ENCODE measurements at places on chromosomes 12 and 14.

- H3K27me3 ChIP-seq, result no peaks in the 10 kb centered on the region
- no peak for DNase-seq
- H3K4me1 ChIP-seq, result no peaks in the 10 kb centered on the region
- no peak overlapping the region for H3K27ac ChIP-seq
Measured at GRCh38 chr14:55938249-55938791, 179.9 kb upstream of the PELI2 start.

GRCh38 chr12:90622431-90622830, 332.5 kb downstream of the CCER1 start:
- H3K36me3 ChIP-seq, result no peaks in the 10 kb centered on the region
- no peak for DNase-seq
- no peaks in the 10 kb centered on the region for H3K4me1 ChIP-seq
- no peak overlapping the region for H3K27ac ChIP-seq

- no peaks in the 10 kb centered on the region for H3K4me1 ChIP-seq
- no peak for DNase-seq
- H3K4me3 ChIP-seq, result no peak overlapping the region
- no peaks in the 10 kb centered on the region for H3K27me3 ChIP-seq
- no peak overlapping the region for H3K27ac ChIP-seq
- no peaks in the 10 kb centered on the region for H3K36me3 ChIP-seq
Measured at GRCh38 chr12:59118356-59118755, 198.1 kb upstream of the LRIG3 start.

- H3K27ac ChIP-seq, result peak overlapping the region; percentile 70
- H3K4me1 ChIP-seq, result peaks cover 27% of the 10 kb centered on the region
- H3K36me3 ChIP-seq, result peaks cover 9% of the 10 kb centered on the region
- H3K27me3 ChIP-seq, result no peaks in the 10 kb centered on the region
Measured at GRCh38 chr12:26833743-26834490, 923 bp upstream of the ITPR2 start.

Measured in activated naive CD8-positive, alpha-beta T cell treated with anti-CD3 and anti-CD28 coated beads, Interleukin-2, amount 10 ng/mL, durations not matched to agents 7 days and 5 days (primary cell).